ENCODE measurements at places on chromosomes 1 and 21.

DNA sequence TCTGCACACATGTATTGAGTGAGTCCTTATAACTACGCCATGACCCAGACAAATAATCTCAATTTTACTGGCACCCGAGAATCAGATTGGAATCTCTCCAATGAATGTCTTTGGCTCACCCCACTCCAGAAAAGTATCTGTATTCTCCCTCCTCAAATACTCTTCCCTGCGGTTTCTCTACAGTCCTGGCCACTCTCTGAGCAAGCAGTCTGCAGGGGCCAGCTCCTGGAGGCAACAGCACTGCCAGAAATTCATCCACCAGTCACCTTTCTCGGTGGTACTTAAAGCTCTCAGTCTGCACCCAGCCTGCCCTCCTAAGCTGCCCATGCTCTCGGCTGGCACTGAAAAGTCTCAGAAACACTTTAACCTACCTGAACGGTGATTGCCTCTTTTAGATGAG, 16.1 kb upstream of the LYST start:
- no peak for DNase-seq

GRCh38 chr1:167548059-167548932, 5.3 kb downstream of the CREG1 start:
- no peak for DNase-seq

- no peak for DNase-seq
Observed at GRCh38 chr1:7426780-7427604, 344.1 kb upstream of the VAMP3 start.

GRCh38 chr1:151005729-151006319, 878 bp downstream of the MINDY1 start:
- DNase-seq: no peak

- no peak for DNase-seq
Observed at GRCh38 chr1:183144752-183145151, 41.3 kb upstream of the LAMC2 start.

DNA sequence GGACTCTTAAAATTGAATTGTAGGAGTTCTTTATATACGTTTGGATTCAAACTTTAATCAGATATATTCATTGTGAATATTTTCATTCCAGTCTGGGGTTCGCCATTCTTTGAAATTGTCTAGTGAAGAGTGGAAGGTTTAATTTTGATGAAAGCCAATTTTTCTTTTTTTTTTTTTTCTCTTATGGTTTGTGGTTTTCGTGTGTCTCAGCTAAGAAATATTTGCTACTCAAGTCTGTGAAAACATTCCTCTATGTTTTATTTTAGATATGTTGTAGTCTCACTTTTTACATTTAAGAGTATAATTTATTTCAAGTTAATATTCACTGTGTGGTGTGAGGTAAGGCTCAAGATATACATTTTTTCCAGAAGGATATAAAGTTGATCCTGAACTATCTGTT, 220.5 kb downstream of the KCNT2 start:
- DNase-seq: no peak

GRCh38 chr1:3551290-3551678, 60.0 kb downstream of the MEGF6 start:
- no peak for DNase-seq

DNA sequence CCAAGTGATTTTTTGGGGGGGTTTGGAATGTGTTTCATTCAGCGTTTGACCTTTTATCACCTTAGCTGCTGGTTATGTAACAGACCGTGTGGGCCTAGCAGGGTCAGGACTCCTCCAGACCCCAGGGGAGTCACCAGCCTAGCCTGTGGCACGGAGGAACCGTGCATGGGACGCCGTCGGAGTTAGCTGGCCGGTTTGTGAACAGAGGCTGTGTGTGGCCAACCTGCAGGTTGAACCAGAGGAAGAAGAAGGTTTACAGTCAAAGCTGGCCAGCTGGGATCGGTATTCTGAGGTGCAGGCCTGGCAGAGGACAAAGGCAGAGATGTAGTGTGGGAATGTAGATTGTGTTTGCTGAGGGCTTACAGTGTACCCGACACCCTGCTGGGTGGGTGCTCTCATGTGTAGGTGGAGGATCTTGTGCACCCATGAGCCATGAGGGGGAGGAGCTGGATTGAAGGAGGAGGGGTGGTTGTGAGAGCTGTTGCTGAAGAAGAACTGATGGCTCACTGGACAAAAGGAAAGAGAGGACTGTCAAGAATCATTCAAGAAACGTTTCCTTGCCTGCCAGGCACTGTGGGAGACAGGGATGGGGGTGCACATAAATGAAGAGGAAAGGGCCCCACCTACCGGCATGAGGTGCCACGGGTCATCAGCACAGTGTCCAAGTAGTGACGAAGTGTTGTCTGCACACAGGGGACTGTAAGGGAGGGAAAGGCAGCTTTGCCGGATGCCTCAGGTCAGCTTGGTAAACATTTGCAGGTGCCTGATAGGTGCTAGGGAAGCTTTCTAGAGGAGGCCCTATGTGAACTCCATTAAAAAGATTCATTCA, 40.0 kb upstream of the PWP2 start:
- DNase-seq: no peak

GRCh38 chr21:10273196-10273595, 248.2 kb upstream of the TPTE start:
- DNase-seq: no peak

- DNase-seq: no peak
Observed at GRCh38 chr1:43039228-43040055, 80.8 kb upstream of the SLC2A1 start.

- DNase-seq: no peak
Observed at GRCh38 chr1:203444171-203444576, 31.4 kb upstream of the PRELP start.

GRCh38 chr1:61397935-61398334, 315.6 kb downstream of the NFIA start:
- peak; percentile 37 for DNase-seq

- DNase-seq: no peak
Observed at GRCh38 chr1:153293851-153294250, 18.9 kb downstream of the PGLYRP3 start.

GRCh38 chr1:46221749-46222148, 18.6 kb downstream of the LURAP1 start:
- DNase-seq: no peak

DNA sequence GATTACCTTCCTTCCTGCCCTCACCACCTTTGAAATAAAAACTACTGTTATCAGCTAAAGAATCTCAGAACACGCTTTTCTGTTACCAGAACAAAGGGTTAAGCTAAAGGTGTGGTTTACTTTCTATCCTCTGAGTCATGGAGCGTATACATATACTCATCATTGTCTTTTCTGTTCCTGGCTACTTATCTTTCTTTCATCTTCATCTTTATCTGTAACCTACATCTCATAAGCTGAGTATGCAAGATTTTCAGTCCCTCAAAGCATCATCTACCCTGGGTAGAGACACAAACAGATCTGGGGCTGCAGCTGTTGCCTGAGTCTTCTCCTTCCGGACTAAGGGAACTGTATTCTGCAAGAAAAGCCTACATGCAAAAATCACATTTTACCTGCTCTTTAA, 75.6 kb downstream of the LMO4 start:
- DNase-seq: no peak

- no peak for DNase-seq
Observed at GRCh38 chr1:204409836-204410687, 1.6 kb downstream of the PPP1R15B start.

- DNase-seq: no peak
Observed at GRCh38 chr1:230976825-230977747, 1.6 kb downstream of the TTC13 start.

DNA sequence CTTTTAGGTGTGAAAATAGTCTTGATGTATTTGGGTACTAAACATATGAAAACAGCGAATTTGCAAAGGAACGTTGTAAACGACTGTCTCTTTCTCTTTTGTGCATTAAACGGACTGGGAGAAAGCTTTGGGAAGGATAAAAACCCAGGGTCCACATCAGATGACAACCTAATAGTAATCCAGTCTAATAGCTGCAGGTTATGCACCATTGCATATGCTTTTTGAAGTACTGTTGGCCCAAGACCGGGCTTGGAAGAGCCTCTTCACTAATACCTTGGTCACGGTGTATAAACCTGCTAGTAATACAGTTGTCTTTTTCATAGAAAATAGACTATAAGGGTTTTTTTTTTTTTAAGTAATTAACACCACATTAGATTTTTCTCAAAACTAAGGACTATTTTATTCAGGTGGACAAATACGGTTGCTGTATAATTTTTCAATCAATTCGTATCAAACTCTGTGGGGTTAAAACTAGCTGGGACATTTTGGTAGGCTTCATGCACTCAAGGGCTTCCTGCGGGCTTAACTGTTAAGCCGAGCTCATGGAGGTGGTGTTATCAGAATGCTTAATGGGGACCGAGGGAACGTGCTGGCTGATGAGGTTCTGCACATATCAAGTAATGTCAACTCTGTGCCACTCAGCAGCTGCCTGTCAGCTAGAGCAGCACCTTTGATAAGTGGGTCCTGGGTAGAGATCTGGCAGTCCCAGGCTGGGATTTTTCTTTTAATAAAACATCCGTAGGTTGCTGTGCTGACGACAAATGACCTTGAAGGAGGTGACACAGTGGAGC, 2.1 kb downstream of the RYR2 start:
- no peak for DNase-seq

DNA sequence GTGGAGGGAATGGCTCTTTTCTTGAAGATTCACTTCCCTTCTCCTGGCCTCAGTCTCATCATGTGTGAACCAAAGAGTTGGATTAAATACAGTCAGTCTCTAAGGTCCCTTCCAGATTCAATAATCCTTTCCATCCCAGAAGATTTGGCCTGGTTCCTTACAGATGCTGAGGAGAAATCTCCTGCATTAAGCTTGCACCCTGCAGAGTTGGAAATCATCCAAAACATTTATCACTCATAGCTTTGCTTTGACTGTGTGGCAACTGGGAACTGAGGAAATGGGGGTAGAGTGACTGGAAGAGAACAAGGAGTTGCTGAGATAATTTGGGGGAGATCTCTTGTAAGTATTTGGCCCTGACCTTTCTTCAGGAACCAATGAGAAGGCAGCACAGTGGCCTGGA, 220.5 kb upstream of the SGIP1 start:
- no peak for DNase-seq

GRCh38 chr1:162259894-162260455, 116.7 kb downstream of the SPATA46 start:
- DNase-seq: no peak

DNA sequence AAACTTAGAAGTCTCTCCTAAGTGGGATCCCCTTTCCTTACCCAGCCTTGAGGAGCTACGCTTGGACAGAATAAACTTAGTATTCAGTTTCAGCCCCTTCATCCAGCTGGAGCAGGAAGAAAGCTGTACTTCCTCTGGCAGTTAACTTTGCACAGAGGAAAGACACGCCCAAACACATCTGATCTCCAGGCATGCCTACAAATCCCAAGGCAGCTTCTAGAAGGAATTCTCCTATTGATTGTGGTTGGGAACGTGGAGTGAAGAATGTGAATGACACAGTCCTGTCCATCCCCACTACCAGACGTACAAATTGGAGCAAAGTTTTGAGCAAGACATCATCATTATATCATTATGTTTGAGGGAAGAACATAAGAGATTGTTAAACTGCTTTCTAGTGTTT, 6.6 kb upstream of the AK4 start:
- no peak for DNase-seq

- DNase-seq: no peak
Observed at GRCh38 chr21:45258466-45258865, 29.2 kb downstream of the POFUT2 start.

- no peak for DNase-seq
Observed at GRCh38 chr1:11671544-11672286, 7.7 kb downstream of the FBXO6 start.

GRCh38 chr1:81679942-81680341, 120.8 kb upstream of the ADGRL2 start:
- DNase-seq: no peak

- DNase-seq: no peak
Observed at GRCh38 chr1:27137544-27138075, 17.3 kb downstream of the SLC9A1 start.

- DNase-seq: no peak
Observed at GRCh38 chr1:24481843-24482610, 20.6 kb upstream of the RCAN3 start.

- no peak for DNase-seq
Observed at GRCh38 chr1:169163059-169163458, 56.6 kb downstream of the ATP1B1 start.

DNA sequence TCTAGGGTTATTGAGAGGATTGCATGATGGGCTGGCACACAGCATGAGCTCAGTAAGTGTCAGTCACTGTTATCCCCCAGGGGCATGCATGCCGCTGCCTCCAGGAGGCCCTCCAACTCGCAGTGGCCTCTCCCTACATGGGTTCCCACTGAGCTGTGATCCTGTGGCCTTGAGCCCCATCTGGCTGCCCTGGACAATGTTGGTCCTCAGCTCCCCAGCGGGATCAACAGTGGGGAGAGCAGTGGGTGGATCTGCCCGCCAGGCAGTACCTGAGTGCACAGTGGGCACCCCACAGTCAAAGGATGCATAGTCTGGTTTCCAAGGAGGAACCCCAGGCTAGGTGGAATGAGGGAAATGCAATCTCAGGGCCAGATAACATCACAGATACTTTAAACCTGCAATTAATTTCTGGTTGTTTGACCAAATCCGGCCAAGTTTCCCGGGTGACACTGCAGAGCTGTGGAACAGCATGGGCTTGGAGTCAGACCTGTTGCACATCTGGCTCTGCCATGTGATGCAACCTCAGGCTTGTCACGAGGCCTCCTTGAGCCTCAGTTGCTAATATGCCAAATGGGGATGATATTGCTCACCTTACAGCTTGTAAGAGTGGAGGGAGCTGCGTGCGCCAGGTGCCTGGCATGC, 9.3 kb downstream of the PADI3 start:
- DNase-seq: no peak

GRCh38 chr1:17161137-17161740, 42.0 kb upstream of the PADI2 start:
- no peak for DNase-seq

GRCh38 chr1:39969048-39969447, 14.1 kb downstream of the MFSD2A start:
- no peak for DNase-seq

- no peak for DNase-seq
Observed at GRCh38 chr1:106944721-106945120, 111.8 kb upstream of the PRMT6 start.

DNA sequence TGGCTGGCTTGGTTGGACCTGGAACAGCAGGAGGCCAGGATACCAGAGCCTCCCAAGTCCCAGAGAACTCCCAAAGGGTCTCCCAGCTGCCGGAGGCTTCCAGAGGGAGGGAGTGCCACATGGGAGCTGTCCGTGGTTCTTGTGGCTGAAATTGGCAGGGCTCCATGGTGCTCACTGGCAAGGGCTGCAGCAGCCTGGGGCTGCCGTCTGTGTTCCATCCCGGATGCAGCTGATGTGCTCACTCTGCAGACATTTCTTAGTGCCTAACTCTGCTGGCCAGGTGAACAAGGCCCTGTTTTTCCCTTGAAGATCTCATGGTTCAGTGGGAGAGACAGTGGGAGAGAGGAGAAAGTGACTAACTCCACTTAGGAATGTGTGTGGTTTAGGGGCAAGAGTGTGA, 261.1 kb downstream of the CAMTA1 start:
- peak; percentile 40 for DNase-seq

- no peak for DNase-seq
Observed at GRCh38 chr1:154765970-154766369, 104.1 kb downstream of the KCNN3 start.

GRCh38 chr1:173451981-173452380, 25.2 kb upstream of the PRDX6 start:
- DNase-seq: no peak

- no peak for DNase-seq
Observed at GRCh38 chr1:16178596-16179497, 23.0 kb upstream of the EPHA2 start.

GRCh38 chr1:41513383-41513735, 28.9 kb upstream of the EDN2 start:
- no peak for DNase-seq

GRCh38 chr1:206037581-206037980, 13.9 kb upstream of the CTSE start:
- no peak for DNase-seq

GRCh38 chr1:36236302-36236701, 12.1 kb downstream of the THRAP3 start:
- DNase-seq: no peak
